Omental fat pad (tissue), 4 donors: ENCODE measurements at places on chromosomes 3 and 15. TPM values are rescaled to one million over a fixed set of nuclear protein-coding genes. Genes with fewer than 3 reads are reported as not detected.

RASGRF1 gene
- 0.13 TPM for total RNA-seq

PXYLP1 gene
- 9.4 TPM for total RNA-seq

RASL12 gene
- 8.8 TPM for total RNA-seq

FAM227B gene
- total RNA-seq: not detected

SPESP1 gene
- total RNA-seq: 0.93 TPM

PLSCR2 gene
- total RNA-seq: not detected

FBLN2 gene
- 568 TPM for total RNA-seq

PPP1R14D gene
- total RNA-seq: not detected

DNA sequence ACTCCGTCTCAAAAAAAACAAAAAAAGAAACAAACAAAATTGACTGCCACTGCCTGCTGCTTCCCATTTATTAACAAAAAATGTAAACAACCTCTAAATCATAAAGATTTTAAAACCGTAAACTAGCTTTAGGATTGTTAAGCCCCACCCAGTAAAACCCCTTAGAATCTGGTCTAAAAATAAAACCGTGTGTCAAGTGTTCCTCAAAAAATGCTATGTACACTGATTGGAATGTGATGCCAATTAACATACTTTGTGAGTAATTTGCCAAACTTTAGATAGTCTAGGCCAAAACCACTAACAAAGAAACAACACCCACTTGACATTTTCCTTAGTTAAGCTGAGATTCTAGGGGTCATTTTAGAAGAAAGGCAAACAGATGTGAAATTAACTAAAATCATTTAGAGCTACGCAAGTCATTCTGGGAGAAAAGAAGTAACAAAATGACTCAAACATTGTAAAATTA, 5.3 kb downstream of the RAF1 start:
- DNase-seq: no peak

DNA sequence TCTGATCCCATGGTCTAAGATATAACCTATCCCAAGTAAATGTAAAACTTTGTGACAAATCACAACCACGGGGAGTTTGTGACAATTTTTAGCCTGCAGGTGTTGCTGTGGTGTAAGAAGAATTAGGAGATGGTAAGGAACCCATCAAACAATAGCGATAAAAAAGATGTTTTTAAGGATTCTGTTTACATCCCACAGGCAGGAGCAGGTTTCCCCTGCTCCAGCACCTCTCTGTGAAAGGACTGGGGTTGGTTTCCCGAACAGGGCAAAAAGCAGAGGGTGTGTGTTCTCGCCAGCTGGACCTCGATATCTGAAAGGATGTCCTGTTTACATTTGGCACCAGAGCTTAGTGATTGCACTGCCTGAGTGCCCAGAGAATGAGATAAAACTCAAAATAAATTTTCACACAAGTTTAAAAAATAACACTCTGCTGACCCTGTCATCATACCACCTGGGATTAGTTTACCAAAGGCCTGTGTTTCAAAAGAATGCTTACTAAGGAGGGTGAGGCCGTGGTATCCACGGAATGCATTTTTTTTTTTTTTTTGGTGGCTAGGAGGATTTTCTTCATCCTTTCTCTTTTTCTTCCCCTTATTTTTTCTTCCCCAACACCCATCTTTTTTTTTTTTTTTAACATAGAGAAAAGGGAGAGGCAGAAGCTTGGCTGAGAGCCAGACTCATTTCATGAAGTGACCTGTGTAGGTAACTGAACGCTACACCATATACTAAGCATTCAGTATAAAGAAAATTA, 151.8 kb upstream of the DPH6 start:
- DNase-seq: no peak

DNA sequence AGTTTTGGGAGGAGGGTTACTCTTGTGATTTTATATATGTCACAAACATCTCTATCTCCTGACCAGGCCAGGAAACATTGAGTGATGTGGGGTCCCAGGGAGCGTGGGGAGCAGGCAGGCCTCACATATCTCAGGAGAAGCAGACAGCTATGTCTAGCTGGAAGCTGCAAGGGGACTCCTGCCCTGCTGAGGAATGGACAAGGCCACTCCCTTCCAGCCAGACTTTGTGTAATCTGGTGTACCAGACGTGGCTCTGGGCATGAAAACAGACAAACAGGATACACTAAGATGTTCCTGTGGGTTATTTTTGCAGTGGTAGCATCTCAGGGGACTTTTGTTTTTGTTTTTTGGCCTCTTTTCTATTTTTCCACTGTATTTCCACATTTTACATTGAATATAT, 23.2 kb downstream of the CYP8B1 start:
- DNase-seq: no peak

DNA sequence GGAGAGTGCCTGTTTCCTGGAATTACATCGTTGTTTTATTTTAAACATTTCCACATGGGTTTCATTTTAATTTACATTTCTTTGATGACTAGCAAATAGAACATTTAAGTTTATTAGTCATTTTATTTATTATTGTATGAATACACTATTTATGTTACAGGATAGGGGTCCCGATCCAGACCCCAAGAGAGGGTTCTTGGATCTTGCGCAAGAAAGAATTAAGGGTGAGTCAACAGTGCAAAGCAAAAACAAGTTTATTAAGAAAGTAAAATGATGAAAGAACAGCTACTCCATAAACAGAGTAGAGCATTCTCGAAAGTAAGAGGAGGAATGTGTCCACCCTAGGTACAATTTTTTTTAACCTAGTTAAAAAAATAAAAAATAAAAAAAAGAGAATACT, 539.5 kb downstream of the NAALADL2 start:
- no peak for DNase-seq

- no peak for DNase-seq
Measured at GRCh38 chr3:31252216-31253185, 280.2 kb upstream of the STT3B start.

- no peak for DNase-seq
Measured at GRCh38 chr15:56537881-56538280, 72.9 kb upstream of the MNS1 start.

DNA sequence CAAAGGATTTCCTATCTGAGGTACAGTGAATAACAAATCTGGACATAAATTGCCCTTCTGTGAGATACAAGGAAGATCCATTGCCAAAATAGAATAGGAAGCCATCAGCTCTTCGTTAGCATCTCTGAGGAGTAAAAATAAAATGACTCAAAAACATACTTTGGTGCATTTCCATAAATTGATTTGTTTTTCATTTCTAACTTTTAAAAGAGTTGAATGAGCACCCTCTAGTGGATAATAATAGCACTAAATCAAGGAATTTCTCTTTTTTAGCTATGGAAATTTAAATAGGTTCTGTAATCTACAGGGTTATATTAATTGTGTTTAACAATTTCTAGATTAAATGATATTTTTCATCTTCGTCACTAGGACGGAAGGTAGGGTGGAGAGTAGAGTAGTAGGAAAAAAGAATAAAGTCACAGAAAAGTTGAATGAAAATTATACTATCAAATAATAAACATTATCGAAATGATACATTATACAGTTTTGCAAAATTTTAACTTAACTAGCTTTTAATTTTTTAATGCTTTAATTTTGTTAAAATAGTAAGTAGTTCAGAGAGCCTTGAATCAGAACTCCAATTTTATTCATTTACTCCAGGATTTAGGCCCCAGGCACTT, 6.4 kb downstream of the NSUN3 start:
- DNase-seq: no peak

- DNase-seq: no peak
Measured at GRCh38 chr15:100308213-100308600, 33.6 kb downstream of the ADAMTS17 start.

- no peak for DNase-seq
Measured at GRCh38 chr3:29171043-29171990, 109.6 kb upstream of the RBMS3 start.

GRCh38 chr3:124345845-124346244, 353.9 kb upstream of the ROPN1 start:
- no peak for DNase-seq

GRCh38 chr15:47442371-47442770, 274.9 kb upstream of the SEMA6D start:
- no peak for DNase-seq

DNA sequence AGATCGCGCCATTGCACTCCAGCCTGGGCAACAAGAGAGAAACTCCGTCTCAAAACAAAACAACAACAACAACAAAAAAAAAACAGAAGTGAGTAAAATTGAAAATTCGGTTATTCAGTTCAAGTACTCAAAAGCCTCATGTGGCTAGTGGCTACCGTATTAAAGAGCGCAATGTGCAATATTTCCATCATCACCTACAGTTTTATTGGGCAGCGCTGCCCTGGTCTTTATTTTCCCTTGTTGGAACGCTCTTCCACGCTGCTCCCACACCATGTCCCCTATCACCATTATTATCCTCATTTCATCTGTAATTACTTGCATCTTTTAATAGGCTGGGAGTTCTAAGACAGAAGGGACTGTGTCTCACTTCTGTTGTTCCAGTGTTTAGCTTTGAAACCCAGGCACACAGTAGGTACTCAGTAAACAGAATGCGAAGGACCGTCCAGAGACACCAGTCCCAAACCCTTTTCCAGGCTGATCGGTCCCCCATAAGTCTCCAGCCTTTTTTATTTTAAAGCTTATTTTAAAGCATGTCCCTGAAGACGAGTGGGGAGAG, 423 bp upstream of the HACD3 start:
- no peak for DNase-seq

DNA sequence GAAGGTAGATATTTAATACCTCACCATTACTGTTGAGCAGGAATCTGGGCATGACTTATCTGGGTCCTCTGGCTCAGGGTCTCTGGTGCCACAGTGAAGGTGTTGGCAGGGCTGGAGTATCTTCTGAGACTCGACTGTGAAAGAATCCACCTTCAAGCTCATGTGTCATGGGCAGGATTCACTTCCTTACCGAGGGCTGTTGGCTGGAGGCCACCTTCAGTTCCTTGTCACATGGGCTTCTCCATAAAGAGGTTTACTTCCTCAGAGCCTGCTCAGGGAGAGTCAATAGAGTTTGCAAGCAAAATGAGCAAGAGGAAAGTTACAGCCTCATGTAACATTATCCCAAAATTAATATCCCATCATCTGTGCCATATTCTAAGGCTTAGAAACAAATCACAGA, 459.5 kb downstream of the NR2F2 start:
- no peak for DNase-seq

- DNase-seq: no peak
Measured at GRCh38 chr3:157333551-157333991, 103.1 kb upstream of the PTX3 start.

GRCh38 chr3:48435223-48435595, 4.7 kb downstream of the CCDC51 start:
- DNase-seq: no peak

- DNase-seq: no peak
Measured at GRCh38 chr3:190526787-190527762, 13.2 kb downstream of the IL1RAP start.

GRCh38 chr15:51183076-51183475, 88.4 kb upstream of the TNFAIP8L3 start:
- DNase-seq: no peak

- DNase-seq: no peak
Measured at GRCh38 chr3:115685097-115685496, 61.8 kb downstream of the GAP43 start.

GRCh38 chr15:67839929-67840748, at the start of gene RNU6-1:
RNU6-1 (minus strand) TSS chr15:67840045.
- peak; percentile 78 for DNase-seq

DNA sequence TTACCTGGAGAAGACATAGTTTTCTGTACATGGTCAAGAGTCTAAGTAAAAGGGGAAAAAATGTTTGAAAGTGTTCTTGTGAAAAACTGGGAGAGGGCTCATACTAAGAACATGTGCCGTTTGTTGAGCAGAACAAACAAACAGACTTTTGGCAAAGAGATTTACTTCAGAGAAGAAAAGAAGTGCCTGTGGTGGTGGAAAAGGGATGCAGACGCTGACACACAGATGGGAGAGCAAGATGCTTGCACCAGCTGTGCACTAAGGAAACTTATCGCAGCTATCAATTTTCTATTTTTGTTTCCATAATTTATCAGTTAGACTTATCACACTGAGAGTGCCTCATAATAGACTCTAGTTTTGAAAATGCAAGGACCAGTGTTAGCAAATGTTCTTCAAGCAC, 259.6 kb upstream of the PDZRN3 start:
- DNase-seq: no peak

DNA sequence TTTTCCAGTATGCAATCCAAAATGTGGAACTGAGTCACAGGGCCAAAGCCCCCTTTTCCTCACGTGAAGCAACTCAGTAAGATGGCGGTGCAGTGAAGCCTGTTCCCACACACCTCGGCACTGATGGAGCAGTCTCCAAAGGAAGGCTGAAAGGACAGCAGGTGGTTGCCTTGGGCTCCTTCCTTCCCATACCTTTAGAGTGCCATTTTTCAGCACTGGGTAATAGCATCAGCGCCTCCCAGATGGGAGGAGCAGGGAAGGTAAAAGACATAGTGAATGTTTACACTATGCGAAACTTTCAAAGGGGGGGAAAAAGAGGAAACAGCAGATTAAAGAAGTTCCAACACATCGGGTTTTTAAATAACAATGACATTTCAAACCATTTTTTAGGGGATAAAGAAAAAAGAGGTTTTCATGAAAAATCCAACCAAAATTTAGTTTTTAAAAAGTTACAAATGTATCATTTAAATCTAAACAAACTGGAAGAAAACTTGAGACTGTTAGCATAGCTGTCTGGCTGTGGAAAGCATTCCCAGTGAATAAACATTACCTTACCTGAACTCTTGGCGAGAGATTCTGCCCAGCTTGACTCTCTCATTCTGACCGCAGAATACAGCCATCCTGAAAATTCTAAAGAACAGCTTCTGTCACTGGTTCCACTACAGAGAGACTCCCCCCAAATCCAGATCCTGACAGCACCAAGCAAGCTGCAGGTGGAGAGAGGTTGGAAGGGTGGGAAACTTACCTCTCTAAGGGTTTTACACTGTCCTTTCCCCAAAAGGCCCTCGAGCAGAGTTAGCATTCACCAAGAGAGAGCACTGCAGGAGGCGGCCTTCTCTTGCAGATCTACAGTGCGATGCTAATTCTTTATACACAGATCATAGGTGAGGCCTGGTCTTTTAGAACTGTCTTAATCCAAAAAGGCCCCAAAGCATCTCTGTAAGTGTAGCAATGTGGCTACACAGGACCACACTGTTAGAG, 32.6 kb downstream of the ABCC5 start:
- no peak for DNase-seq

GRCh38 chr3:177465257-177465642, 268.0 kb upstream of the TBL1XR1 start:
- no peak for DNase-seq

DNA sequence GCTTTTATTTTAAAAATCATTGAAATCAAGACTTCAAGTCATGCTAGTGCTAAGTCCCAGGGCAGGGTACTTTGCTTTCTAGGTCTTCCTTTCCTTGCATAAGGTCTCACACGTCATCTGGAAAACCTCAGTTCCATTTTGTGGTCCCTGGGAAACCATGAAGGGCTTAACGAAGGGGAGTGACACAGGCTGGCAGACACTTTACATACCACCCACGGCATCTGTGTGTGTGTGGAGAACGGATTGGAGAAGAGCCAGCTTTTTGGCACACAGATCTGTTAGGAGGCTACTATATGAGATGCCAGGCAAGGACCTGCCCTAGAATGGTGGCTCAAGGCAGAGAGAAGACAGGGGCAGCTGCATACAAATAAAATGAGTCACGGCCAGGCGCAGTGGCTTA, 107.5 kb upstream of the NSMCE3 start:
- DNase-seq: no peak
